Endothelial cell (in vitro differentiated cells): ENCODE measurements at places on chromosomes 5 and 9.

- no peak for DNase-seq
Measured at GRCh38 chr5:14977058-14977685, 105.6 kb upstream of the ANKH start.

- DNase-seq = peak; percentile 78
Measured at GRCh38 chr9:15211160-15211814, 95.7 kb downstream of the TTC39B start.

- DNase-seq = no peak
Measured at GRCh38 chr9:136644343-136644592, 18.4 kb upstream of the EGFL7 start.

- no peak for DNase-seq
Measured at GRCh38 chr9:107180206-107180605, 102.9 kb upstream of the RAD23B start.

DNA sequence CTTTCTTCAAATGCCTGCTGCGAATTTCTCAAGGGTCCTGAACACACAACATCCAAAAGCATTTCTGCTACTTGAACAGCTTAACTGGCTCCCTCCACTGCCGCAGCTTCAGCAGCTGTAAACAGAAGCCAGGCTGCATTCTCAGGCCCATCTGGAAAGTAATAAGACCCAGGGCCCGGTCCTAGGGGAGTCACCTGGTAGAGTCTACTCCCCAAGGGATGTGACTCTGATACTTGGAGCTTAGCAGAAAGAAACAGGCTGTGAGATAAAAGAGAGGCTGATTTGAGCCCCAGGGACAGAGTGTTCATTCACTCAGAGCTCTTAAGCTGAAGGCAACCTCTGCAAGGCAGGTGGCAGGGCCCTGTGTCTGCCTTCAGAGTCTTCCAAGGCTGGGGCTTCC lies 356.8 kb downstream of the SPOCK1 start:
- no peak for DNase-seq

DNA sequence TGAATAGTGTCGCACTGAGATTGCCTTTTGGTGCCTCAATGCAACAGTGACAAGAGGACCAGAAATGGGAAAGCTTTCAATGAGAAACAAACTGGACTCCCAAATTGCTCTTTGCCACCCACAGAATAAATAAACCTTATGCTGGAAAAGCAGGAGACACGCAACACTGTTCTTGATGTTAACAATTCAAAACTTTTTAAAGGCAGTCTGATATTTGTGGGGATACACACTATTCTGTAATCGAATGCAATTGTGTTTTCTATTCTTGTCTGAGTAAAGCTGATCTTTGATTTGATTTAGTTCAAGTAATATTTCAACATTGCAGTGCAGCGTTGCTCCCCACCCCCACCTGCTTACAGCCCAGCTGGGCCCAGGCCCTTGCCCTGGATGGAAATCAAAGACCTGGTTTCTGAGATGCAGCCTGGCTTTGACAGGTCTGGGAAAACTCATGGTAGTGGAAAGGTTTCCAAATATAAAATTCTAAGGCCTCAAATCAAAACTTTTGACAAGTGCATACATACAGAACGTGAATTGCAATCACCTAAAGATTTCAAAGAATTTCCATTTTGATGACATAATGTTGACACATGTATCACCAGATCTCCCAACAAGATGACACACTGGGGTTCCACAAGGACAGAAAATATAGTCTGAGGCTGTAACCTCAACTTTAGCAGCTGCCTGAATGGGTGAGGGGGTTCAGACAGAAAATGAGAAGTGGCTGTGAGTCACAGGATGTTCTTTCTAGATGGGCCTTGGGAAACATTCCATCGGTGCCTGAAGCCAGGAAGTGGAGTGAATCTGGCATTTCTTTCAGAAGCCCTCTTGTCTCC lies 55.1 kb downstream of the ABCA1 start:
- peak; percentile 13 for DNase-seq

- DNase-seq = no peak
Measured at GRCh38 chr9:72213906-72214305, 64.7 kb downstream of the GDA start.

GRCh38 chr9:69140123-69140735 lies 33.8 kb upstream of the TJP2 start:
- DNase-seq = peak; percentile 0

- DNase-seq = no peak
Measured at GRCh38 chr9:134364391-134365114, 38.3 kb downstream of the RXRA start.

DNA sequence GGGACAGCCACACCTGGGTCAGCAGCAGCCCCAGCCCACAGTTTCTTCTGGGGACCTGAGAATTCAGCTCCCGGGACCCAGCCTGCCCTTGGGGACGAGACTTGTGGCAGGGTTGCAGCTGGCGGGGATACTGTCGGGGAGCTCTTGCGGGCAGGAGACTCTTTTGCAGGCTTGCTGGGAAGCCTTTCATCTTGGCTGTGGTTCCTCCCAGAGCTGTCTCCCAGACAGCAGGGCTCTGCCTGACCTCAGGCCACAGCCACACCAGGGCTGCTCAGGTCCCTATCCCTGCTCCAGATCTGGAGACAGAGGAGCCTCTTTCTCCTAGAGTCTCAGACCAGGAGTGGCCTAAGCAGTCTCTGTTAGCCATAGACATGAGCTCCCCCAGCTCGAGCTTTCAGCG lies 4.7 kb upstream of the MYMK start:
- no peak for DNase-seq

- DNase-seq = no peak
Measured at GRCh38 chr5:140023611-140024191, 19.4 kb downstream of the NRG2 start.

DNA sequence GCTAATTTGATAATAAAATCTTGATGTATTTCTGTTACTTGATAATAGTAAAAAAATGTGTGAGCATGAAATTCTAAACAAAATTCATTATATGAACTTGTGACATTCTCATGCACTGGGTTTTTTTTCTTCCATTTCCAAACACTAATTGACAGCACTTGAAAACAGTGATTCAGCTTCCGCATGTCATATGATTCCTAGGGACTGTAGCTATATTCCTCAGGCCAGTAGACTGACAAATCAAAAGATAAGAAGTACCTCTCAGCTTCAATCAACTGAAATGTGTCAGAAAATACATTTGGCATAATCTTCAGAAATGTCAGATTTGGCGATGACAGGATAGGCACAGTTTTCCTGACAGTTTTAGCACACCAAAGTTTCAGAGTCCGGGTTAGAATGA lies 52.5 kb downstream of the EFNA5 start:
- DNase-seq = no peak

DNA sequence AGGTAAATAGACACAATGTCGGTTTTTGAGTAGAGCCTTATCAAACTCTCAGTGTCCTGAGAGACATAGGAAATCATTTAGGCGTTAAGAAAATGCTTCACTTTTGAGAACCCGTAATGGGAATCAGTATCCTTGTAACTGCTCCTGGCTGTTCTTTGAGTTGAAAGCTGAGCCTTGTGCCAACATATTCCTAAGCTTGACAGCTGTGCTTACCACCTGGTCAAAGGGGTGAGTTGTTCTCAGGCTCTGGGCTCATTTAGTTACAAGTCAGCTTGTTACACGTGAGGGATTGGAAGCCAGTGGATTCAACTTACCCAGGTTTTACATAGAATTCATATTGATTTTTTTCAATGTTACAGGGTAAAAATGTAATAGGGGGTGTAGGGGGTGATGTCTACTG lies 145.9 kb downstream of the GABRB2 start:
- no peak for DNase-seq

- peak; percentile 63 for DNase-seq
Measured at GRCh38 chr9:100216178-100216787, 117.2 kb downstream of the INVS start.

GRCh38 chr5:164370841-164371240 lies 865.4 kb downstream of the MAT2B start:
- DNase-seq = no peak

GRCh38 chr5:148839960-148840359 lies 13.5 kb downstream of the ADRB2 start:
- DNase-seq = no peak

DNA sequence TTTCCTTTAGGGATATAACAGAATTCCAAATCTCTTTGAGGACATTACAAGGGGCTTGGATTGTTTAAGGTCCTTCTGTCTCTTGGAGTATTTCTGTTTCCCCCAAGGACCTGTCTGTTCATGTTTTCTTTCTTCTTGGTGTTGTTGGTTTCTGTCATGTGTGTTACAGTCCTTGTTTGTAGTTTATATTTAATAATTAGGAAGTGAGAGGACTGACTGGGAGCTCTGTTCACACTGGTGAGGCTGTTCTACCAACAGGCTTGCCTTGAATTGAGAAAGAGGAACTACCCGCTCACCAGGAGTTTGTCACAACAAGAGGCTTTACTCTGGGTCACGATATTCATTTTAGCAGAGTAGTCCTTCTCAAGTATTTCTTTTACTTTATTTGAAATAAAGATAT lies 119.2 kb upstream of the SV2C start:
- no peak for DNase-seq

DNA sequence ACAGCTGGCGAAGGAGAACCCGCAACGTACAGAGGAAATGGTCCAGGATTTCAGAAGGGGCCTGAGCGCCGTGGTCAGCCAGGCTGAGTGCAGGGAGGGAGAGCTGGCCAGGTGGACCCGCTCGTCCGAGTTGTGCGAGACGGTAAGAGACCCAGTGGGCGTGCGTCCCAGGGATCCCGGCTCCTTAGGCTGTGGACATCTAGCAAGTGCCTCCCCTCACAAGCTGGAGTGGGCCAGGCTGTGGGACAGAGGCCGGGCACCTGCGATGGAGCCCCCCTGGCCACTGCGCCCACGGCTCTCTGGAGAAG lies 29.5 kb upstream of the LRRC14B start:
- DNase-seq = no peak

DNA sequence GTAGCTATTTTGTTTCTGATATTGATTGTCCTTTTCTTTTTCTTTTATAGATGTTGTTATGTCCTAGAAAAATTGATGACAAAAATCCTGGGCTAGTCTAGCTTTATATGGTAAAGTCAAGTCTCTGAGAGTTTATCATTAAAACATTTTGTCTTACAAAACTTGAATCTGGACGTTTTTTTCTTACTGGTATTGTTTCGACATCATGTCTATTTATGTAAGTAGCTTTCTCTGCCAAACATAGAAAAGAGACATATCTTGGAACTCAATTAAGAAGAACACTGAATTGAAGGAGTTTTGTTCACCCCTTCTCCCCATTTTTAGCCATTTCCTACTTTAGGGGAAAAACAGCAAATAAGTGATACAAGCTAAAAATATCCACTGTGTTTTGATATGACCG lies 151.5 kb downstream of the ISOC1 start:
- no peak for DNase-seq

DNA sequence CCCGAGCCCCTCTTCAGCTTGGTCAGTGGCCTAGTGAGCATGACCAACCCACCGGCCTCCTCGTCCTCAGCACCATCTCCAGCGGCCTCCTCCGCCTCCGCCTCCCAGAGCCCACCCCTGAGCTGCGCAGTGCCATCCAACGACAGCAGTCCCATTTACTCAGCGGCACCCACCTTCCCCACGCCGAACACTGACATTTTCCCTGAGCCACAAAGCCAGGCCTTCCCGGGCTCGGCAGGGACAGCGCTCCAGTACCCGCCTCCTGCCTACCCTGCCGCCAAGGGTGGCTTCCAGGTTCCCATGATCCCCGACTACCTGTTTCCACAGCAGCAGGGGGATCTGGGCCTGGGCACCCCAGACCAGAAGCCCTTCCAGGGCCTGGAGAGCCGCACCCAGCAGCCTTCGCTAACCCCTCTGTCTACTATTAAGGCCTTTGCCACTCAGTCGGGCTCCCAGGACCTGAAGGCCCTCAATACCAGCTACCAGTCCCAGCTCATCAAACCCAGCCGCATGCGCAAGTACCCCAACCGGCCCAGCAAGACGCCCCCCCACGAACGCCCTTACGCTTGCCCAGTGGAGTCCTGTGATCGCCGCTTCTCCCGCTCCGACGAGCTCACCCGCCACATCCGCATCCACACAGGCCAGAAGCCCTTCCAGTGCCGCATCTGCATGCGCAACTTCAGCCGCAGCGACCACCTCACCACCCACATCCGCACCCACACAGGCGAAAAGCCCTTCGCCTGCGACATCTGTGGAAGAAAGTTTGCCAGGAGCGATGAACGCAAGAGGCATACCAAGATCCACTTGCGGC lies 1.8 kb downstream of the EGR1 start:
- DNase-seq = no peak

DNA sequence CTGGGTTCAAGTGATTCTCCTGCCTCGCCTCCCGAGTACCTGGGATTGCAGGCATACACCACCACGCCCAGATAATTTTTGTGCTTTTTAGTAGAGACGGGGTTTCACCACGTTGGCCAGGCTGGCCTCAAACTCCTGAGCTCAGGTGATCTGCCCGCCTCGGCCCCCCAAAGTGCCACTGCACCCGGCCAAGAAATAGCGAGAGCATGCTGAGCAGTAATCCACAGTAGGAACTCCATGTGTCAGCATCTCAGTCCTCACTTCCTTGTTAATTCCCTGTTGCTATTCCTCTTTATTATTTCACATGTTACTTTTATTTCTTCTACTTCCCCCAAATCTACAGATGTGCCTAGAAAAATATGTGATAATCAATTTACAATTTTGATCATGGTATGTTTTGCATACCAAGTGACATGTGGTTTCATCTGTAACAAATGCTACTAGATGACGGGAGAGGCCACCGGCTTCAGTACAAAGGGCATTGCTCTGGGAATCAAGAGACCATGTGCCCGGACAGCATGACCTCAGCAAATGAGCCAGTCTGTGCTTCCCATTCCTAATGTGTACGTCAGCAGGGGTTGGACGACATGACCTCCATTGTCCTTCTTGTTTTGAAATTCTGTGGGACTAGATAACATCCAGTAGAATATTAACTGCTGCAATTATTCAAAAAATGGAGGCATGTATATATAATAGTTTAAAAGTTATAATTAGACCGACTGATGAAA lies 61.6 kb downstream of the FNBP1 start:
- DNase-seq = no peak

DNA sequence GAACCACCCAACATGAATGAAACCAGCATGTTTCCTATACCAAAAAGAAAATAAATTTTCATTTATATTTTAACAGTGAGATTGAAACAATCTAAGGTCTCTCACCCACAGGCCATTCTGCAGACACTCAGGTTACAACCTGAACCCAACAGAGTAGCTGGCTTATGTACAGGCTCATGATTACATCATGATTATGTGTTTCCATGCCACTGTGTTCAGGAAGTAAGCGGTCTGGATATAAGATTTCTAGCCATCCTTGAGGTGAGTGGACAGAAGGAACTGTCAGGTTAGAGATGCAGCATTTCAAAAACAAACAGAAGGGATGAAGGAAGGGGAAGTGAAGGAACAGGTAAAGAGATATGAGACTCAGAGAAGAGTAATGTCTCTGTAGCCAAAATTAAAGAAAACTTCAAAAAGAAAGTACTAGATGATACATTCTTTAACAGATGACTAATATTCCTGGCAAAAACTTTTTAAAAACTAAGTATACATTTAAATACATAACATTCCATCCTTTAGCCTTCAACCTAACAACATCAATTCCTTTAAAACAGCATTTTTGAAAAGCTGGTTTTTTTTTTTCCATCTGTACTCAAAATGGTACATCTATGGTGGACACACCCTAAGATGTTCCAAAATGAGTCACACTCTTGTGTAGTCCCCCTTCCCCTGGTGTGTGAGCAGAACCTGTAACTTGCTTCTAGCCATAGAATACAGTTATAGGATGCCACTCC lies 119.8 kb downstream of the LPAR1 start:
- DNase-seq = no peak
